Colonic mucosa (tissue), 4 donors: ENCODE measurements at places on chromosomes 6 and 20. TPM values are rescaled to one million over a fixed set of nuclear protein-coding genes. Genes with fewer than 3 reads are reported as not detected.

SCUBE3 gene
- total RNA-seq: 0.74 TPM

DNA sequence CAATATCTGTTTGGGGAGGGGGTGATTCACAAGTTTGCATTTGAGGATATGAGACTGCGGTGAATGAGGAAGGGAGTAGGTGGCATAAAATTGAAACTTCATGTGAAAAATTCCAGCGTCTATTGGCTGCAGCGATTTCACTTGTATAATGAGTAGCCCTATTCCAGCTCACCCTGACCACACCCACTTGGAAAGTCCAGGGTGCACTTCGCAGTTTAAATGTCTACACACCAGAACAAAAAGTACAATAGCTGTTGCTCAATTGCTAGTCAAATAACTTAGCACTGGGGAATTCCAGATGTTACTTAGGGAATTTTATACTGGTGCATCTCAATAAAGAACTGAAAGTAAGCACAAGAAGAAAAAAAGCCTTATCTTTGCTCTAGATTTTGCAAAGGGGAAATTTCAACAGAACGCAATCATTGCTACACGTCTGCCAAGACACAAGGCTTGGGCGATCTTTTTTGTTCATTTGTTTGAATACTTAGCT is 6.3 kb downstream of the TNFAIP3 start:
- DNase-seq: peak; percentile 92

GCNT2 gene
- 9.9 TPM for total RNA-seq

DNA sequence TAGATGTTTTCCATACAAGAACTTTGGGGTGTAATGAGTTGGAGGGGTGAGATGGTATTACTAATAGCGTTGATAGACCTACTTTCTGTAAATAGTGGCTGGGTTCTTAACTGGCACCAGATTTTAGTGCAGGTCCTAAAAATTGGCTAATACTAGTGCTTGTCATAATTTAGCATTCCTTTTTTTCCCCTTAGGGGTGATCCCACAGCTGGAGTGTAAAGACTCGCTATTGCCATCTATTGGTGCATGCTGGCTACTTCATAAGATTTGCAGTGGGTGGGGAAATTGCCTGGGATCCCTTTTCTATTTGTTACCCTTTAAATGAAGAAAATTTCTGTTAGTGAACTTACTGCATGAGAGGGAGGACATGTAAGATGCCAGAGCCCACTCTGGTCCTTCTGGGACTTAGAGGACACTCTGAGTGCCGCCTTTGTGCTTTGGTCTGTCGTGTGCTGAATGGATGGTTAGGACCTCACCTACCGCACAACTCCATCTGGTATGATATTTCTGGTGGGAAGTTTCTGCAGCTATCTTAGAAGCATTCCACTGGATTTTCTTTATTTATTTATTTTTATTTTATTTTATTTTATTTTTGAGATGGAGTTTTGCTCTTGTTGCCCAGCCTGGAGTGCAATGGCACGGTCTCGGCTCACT is 195.5 kb downstream of the JARID2 start:
- peak; percentile 55 for DNase-seq

- DNase-seq: peak; percentile 69
Observed at GRCh38 chr6:47455533-47456209, 21.9 kb upstream of the CD2AP start.

DNA sequence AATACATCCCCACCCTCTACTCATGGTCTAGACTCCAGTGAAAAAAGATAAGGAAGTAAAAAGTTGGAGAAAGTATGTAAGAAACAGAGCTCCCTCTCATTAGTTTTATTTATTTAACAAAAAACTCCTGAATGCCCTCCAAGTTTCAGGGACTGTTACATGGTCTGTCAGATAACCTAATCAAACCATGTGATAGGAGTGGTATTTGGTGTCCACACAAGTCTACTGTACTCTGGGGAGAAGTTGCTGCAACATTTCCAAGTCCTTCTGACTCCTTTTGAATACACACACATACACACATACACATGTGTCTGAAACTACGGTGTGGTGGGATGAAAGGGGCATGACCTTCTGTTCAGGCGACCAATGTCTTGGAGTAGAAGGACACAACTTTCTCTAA is 320.0 kb downstream of the ADGRG6 start:
- no peak for DNase-seq

DNA sequence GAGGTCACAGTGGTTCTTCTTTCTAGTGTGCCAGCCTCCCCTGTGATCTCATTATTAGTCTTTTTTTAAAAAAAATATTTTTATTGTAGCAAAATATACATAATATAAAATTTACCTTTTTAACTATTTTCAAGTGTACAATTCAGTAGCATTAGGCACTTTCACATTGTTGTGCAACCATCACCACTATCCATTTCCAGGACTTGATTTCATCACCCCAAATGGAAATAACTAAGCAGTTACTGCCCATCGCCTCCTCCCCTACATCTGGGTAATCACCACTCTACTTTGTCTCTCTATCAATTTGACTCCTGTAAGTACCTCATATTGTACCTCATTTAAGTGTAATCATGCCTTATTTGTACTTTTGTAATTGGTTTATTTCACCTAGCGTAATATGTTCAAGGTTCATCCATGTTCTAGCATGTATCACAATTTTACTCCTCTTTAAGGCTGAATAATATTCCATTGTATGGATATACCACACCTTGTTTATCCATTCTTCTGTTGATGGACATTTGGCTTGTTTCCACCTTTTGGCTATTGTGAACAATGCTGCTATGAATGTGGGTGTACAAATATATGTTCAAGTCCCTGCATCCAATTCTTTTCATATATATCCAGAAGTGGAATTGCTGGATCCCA is 68.6 kb upstream of the FYN start:
- DNase-seq: no peak

COX4I2 gene
- total RNA-seq: not detected

LCA5 gene
- 1.1 TPM for total RNA-seq

DSTN gene
- total RNA-seq: 247 TPM

DNA sequence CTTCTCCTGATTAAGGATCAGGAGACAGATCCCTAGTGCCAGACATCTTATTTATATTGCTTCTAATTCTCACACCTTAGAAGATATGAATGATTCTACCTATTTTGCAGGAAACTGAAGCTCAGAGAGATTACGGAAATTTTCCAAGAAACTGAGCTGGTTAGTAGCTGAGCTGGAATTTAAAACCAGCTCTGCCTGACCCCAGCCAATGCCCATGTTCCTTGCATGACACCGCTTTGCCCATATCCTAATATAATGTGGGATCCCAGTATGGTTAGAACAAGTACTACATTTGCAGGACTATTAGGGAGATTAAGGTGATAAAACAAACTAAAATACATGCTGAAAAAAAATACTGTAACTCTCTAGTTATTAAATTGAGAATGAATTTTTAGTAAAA is 1.9 kb downstream of the TMEM30A start:
- no peak for DNase-seq

- DNase-seq: no peak
Observed at GRCh38 chr6:72262254-72262653, 359.6 kb upstream of the KCNQ5 start.

DNA sequence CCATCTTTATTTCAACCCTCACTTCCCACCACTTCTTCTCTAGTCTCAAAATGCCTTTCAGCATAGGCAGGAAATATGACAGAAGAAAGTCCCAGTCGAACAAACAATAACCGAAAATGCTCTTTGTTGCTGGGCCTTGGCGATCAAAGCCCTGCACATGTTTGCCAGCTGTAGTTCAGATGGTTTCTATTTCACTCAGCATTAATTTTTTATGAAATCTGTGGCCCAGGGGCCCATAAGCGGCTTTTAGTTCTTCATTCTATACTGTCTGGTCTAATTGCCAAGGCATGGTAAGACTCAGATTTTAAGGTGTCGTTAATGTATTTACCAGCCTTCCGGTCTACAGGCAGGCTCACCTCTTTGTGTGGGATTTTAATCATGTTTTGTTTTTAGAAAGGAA is 10.9 kb upstream of the F13A1 start:
- no peak for DNase-seq

- no peak for DNase-seq
Observed at GRCh38 chr6:130420911-130421310, 55.1 kb downstream of the TMEM200A start.

GRCh38 chr6:67068781-67069180 is 1361.8 kb upstream of the EYS start:
- no peak for DNase-seq

- DNase-seq: no peak
Observed at GRCh38 chr20:22404419-22405170, 179.8 kb downstream of the FOXA2 start.

GRCh38 chr6:36129941-36130666 is at the start of gene MAPK13:
TSS of gene MAPK13 (plus strand) at chr6:36130513. CDS start at chr6:36130583, 70 bp downstream.
- peak; percentile 63 for DNase-seq

SLC9A8 gene
- 6.0 TPM for total RNA-seq

DNA sequence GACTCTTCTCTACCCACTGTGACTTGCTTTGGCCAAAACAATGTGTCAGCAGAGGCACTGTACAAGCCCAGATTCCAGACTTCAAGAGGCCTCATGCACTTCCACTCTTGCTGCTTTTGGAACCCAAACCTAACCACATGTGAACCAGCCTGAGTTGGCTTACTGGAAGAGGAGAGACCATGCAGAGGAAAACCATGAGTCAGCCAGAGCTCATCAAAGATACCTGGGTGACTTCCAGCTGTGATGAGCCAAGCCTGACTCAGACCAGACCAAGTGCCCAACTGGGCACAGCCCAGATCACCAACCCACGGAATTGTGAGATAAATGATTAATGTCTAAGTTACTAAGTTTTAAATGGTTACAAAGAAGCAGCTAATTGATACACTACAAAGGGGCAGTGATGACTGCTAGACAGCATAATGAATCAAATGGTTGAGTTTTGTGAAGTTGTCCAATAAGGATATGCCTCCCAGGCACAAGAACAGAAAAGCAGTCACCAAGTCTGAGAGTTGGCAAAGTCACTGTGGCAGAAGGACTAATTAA is 16.2 kb upstream of the BEND6 start:
- no peak for DNase-seq

- no peak for DNase-seq
Observed at GRCh38 chr6:107436881-107437280, 22.5 kb downstream of the PDSS2 start.

- DNase-seq: peak; percentile 84
Observed at GRCh38 chr6:29628419-29629281, 4.3 kb downstream of the GABBR1 start.

- no peak for DNase-seq
Observed at GRCh38 chr6:12909833-12910232, 193.3 kb downstream of the PHACTR1 start.

GRCh38 chr6:22926790-22927354 is 357.5 kb downstream of the HDGFL1 start:
- DNase-seq: no peak

DNA sequence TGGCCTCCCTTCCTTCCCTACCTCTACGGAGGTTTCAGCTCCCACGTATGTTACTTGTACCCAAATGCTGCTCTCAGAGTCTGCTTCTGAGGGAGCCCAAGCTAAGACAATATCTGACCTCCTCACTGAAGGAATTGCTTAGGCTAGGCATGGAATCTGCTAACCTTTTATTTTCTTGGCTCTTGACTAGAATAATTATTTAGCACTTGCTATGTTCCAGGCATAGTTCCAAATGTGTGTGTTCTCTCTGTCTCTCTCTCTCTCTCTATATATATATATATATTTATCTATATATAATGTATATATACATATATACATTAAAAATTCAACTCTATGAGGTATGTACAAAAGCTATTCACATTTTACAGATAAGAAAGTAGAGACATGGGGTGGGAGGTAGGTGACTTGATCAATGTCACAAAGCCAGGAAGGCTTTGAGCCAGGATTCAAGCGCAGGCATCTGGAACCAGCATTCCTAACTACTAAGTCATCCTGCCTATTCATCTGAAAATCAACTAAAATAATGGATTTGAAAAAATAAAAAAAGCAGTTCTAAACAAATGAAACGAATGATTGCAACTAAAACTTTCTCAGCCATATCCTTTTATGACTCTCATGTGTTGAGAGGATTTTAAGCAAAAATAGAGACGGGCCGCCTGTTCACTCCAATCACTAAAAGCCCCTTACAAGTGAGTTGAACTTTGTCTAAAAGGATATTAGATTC is 189.7 kb upstream of the JAG1 start:
- DNase-seq: no peak

ABCC10 gene
- total RNA-seq: 33.9 TPM

- no peak for DNase-seq
Observed at GRCh38 chr6:147503587-147503986, 4.9 kb upstream of the SAMD5 start.

DNA sequence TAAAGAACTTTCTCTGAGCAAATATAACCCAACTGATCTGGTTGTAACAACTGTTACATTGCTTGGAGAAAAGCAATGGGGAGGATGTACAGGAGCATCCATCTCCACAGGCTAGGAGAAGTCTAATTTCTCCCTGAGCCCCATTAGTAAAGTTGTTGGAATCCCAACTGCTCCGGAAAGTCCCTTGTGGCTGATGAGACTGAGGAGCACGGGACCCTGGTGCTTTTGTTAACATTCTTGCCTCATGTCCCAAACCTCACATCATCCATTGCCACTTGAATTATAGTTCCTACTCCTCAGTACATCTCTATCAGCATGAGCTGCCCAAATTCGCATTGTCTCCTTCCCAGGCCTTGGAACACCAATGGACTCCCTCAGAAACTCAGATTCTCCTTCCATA is 260.6 kb upstream of the BMP2 start:
- no peak for DNase-seq

SLC44A4 gene
- 779 TPM for total RNA-seq

RARS2 gene
- total RNA-seq: 28.2 TPM

GRCh38 chr6:26206868-26207801 is 119.9 kb downstream of the HFE start:
- no peak for DNase-seq

PRDM1 gene
- total RNA-seq: 17.6 TPM

- DNase-seq: no peak
Observed at GRCh38 chr6:160987265-160987664, 4.3 kb upstream of the MAP3K4 start.

GPR6 gene
- total RNA-seq: not detected

CPNE5 gene
- total RNA-seq: 4.6 TPM

GRCh38 chr6:30979141-30979540 is 4.4 kb upstream of the MUC21 start:
- no peak for DNase-seq

CD83 gene
- 2.8 TPM for total RNA-seq

DNA sequence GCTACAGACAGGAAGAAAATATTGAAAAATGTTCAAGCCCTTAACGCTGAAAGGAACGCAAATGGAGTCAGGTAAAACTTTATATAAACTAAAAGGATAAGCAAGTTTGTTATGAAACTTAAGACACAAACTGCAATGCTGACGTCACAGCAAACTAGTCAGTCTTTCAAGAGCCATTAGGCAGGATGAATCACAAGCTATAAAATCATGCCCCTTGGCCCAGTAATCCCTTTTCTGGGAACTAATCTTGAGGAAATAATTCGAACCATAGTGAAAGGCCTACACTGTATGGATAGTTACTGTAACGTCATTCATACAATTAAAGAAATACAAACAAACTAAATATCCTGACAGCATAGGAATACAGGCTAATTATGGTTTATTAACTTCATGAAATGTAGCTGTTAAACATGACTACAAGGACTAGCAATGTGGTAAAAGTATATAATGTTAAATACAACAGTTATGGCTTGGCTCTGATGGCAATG is 42.7 kb upstream of the HINT3 start:
- DNase-seq: peak; percentile 79

WFDC2 gene
- total RNA-seq: 117 TPM

- DNase-seq: no peak
Observed at GRCh38 chr6:53412751-53413150, 64.0 kb upstream of the ELOVL5 start.
